ENCODE measurements at places on chromosomes 7 and 10. TPM values are rescaled to one million over a fixed set of nuclear protein-coding genes. Genes with fewer than 3 reads are reported as not detected.

- peak; percentile 53 for DNase-seq
Observed at GRCh38 chr7:132393789-132394261, 182.4 kb downstream of the PLXNA4 start.

GRCh38 chr7:98788966-98789365 is 80.8 kb downstream of the TMEM130 start:
- DNase-seq, result no peak

DNA sequence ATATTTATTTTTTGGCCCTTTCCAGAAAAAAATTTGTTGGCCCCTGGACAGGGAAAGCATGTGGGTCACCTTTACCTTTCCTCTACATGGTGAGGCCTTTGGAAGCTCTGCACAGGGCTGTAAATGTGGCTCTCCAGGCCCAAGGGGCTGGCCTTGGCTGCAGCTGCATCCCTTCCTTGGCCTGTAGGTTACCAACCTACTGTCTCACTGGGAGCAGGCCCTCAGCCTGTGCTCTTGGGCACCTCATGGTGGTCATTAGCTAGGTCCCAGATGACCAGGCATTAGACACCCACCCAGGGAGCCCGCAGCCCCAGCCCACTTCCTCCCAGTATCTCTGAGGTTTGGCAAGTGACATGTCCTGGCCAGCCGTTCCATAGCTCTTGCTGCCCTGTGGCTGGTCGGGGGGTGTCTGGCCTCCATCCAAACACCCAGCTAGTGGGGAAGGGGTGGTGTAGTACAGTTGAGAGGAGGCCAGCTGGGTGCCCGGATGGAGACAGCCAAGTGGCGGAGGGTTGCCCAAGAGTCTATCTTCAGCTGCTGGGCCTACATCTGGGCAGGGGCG is 7.1 kb upstream of the CPA5 start:
- DNase-seq, result no peak

The AASS gene
- total RNA-seq, result 9.2 TPM

The FBXL13 gene
- not detected for total RNA-seq

DNA sequence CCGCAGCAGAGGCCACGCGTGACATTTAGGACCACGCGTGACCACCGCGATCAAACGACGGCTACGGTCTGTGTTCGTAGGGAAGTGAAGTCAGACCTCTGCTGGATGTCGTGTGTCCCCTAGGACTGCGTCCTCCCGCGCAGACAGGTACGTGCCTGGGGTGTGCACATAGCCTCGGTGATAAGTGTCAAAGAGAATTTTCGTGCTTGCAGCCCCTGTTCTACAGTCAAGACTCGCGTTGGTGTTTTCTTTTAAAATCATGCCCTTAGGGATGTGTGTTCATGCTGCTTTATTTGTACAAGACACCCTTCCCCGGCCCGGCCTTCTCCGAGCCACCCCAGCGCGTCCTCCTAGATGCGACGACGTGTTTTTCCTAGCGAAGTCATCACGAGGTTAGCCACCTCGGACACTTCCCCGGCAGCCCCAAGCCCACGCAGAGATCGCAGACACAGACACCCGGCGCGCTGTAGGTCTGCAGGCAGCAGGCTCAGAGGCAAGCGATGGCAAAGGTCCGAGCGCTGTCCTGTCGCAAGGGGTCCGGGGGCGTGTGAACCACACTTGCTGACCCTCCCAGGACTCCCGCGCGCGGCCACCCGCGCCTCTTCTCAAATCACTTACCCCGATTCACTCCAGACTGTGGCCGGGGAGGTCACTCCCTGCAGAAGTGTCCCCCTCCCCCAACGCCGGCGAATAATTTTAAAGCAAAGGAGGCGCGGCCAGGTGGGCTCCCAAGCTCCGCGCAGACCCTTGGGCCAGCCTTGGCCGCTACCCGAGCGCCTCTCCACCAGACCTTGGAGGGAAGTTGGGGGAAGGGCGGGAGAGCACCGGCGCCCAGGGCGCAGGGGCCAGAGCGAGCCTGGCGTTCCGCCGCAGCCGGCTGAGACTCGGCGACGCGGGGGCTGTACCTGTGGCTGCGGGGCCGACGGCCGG is 552 bp downstream of the MKX start:
- DNase-seq, result no peak

GRCh38 chr7:150383710-150384397 is 4.7 kb downstream of the ZNF775 start:
- DNase-seq, result no peak

- no peak for DNase-seq
Observed at GRCh38 chr10:28381466-28381865, 78.6 kb upstream of the MPP7 start.

- DNase-seq, result no peak
Observed at GRCh38 chr10:98097616-98098015, 36.8 kb upstream of the R3HCC1L start.

The TRIM8 gene
- total RNA-seq, result 150 TPM

The FAM25C gene
- total RNA-seq, result not detected

GRCh38 chr10:19921300-19922140 is 105.3 kb downstream of the PLXDC2 start:
- no peak for DNase-seq

The PURB gene
- 18.6 TPM for total RNA-seq

The SPDYE16 gene
- total RNA-seq, result 0.31 TPM

DNA sequence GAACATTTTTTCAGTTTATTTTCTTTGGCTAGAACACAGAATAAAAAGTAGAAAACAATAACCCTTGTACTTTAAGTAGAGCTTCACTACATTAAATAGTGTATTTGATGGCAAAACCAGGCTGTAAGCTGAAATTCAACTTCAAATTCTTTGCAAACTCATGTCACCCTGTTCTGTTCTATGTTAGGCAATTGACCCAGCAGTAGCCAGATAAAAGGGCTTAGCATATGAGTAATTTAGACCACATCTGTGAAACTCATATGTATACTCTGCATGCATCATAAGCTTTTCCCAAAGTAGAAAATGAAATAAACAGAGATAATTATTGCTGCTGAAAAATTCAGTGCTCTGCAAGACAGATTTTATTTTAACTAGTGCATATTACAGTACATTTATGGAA is 150.2 kb downstream of the GNAI1 start:
- DNase-seq, result no peak

DNA sequence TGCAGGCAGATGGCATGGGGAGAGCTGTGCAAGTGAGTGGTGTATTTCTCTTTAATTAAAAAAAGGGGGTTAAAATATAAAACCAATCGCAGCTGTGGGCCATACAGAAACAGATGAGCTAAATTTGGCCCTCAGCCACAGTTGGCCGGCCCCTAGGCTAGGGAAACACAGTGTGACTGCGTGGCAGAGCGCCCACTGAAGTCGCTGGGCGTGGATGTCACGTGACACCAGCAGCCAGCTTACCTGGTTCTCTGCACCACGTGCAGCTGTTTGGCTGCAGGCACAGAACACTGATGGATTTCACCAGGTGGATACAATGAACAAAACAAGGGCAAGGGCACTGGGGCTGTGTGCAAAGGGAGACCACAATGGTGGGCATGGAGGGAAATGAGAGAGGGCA is 119.3 kb upstream of the ZNF746 start:
- DNase-seq, result no peak

GRCh38 chr7:115499956-115500355 is 530.6 kb downstream of the TFEC start:
- no peak for DNase-seq
